Lung microvascular endothelial cell (primary cell): ENCODE measurements at places on chromosomes 2 and 18. TPM values are rescaled to one million over a fixed set of nuclear protein-coding genes. Genes with fewer than 3 reads are reported as not detected.

DNA sequence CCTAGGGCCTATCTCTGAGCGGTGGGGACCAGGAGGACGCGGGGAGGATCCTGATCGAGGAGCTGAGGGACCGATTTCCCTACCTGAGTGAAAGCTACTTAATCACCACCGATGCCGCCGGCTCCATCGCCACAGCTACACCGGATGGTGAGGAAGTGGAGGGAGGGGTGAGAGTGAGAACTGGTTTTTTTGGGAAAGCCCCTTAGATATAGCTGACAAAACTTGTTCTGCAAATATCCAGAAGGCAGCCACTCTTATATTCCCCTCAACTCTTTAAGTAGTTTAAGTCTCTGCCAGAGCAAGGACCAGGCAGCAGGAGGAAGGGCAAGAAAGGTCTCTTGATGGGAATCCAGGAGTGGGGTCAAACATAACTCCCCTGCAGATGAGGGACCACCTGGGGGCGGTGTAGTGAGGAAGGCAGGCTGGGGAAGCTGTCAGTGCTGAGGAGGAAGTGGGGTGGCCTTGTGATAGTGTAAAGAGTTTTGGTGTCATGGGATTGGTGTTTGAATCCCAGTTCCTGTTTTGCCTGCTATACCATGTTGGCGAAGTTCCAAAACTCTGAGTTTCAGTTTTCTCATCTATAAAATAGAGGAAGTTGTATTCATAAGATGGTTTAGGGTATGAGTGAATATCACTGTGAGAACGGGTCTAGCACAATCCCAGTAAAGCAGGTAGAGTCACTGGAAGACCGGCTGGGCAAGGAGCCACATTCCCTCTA is 3.4 kb downstream of the NAGK start:
- DNase-seq = peak; percentile 62

GRCh38 chr2:41395692-41396091 is 652.1 kb upstream of the PKDCC start:
- DNase-seq = no peak

GRCh38 chr18:10726198-10727068 is 200.6 kb downstream of the NAPG start:
- no peak for DNase-seq

DNA sequence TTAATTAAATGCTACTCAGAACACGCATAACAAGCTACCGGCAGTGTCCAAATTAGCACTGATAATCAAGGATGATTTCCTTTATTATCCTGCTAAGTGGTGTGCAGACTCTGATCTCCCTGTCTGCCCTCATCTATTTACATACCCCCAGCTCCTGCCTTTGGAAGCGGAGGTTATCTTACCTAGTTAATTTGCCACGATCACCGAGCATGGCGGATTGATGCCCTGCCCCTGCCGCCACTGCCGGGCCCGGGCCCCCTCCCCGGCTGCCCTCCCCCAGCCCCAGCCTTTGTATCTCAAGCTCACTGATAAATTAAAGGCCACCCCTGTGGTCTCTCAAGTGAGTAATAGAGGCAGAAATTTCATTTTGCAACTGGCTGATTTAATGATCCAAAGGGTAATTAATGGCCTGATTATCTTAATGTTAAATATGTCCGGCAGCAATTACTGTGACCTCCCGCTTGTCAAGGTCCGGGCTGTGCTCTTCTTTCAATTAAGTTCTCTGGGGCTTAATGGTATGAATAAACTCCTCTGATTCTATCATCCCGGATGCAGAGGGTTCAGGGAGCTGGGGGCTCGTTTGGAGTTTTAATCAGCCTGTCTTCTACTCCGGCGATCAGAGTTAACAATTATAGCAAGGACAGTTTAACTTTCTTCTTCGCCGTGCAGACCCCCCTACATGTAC is 113.4 kb downstream of the GBX2 start:
- no peak for DNase-seq

DNA sequence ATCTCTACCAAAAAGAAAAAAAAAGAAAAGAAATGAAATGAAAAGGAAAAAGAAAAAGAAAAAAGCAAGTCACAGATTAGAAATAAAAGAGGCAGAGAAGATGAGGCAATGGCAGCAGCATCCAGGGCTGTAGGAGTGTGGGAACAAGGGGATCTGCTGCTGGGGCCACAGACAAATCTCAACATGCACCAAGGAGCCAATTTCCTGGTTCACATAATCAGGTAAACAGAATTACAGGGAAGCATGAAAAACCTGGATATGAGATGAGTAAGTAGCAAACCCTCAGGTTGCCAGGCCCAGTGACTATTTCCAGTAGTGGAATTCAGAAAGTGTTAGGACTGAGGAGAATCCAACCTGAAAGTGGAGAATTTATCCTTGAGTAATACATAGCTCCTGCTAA is 77.4 kb upstream of the ARHGAP28 start:
- no peak for DNase-seq

DNA sequence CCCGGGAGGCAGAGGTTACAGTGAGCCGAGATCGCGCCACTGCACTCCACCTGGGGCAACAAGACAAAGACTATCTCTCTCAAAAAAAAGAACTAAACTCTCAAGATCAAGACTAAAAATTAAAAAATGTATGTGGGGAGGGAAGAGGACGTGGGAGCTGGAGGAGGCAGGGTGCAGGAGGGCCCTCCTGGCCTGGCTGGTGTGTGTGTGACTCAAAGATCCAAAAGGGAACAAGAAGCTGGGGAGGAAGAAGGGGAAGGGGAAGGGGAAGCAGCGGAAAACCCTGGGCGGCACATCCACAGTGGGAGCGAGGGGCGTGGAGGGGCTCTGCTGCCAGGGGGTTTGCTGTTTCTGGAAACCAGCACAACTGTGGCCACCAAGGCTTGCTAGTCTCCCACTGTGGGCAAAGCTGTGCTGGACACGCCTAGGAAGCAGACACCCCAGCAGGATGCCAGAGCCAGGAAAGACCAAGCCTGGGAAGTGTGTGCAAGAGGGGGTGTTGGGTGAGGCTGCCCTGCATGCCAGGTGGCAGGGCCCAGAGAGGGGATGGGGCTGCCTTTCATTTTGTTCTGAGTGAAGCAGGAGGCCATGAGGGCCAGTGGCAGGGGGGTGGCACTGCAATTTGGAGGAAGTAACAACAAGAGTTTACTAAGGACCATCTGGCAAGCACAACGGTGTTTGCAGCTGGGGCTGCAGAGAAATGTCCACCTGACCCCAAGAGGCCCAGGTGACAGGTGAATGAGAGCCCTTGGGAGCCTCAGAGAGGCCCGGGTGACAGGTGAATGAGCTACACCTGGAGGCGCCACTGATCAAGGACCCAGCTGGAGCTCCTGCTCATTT is 44.5 kb downstream of the ANO7 start:
- DNase-seq = no peak

- no peak for DNase-seq
Measured at GRCh38 chr2:107108556-107108955, 222.6 kb upstream of the ST6GAL2 start.

DNA sequence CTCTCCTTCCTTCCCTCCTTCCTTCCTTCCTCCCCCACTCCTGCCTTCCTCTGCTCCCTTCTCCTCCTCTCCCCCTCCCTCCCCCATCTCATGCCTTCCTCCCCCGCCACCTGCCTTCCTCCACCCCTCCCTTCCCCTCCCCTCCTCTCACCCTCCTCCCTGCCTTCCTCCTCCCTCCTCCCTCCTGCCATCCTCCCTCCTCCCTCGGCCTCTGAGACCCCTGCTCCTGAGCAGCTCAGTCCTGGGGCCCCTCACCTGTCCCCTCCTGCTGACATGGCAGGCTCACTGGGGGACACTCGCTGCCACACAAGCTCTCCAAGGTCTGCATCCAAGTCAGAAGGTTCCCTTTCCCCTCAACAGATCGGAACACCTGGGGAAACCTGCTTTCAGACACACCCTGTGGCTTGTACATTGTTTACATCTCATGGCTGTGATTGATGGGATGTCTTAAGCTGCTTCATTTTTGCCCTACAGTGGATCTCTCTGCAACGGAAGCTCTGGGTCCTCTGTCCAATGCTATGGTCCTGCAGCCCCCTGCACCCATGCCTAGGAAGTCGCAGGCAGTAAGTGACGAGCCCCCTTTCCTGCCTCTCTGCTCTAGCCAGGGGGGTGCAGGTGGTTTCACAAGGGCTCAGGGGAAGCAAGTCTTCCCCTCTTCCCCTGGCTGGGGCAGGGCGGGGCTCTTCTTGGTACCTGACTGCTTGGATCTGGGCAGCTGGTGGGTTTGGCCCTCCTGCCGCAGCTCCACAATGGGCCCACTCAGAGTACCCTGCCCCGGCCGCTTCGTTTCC is 22.9 kb downstream of the ITGB1BP1 start:
- no peak for DNase-seq

DNA sequence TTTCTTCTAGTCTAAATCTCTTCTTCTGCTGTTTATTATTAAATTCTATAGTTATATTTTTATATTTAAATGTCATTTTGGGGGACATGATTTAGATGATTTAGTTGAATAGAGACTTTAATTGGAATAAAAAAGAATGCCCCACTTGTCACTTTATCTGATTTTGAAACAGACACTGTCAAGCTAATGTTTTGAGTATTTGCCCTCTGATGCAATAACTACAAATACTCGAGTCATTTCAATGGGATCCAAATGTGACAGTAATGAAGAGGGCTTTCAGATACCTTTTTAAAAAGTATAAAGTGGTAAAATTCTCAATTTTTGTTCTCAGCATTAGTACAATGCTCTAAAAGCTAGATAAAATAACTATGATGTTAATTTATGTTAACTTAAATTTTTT is 257.3 kb upstream of the SESTD1 start:
- DNase-seq = no peak

DNA sequence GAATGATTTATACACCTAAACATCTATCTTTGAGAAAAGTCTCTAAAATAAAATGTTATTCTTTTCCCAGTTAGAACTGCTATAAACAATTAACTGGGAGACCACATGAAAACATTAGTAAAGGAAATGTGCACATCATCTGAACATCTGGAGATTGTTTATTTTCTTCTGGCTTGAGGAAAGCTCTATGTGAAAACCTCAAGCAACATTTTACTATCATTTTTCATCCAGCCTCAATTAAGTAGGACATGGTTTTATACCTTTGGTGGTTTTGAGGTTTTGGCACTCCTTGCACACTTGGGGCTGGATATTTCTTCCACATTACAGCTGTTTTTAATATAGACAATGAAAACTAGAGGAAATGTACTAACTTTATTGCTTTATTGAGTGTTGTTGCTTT is 609.5 kb upstream of the SLC8A1 start:
- no peak for DNase-seq

DNA sequence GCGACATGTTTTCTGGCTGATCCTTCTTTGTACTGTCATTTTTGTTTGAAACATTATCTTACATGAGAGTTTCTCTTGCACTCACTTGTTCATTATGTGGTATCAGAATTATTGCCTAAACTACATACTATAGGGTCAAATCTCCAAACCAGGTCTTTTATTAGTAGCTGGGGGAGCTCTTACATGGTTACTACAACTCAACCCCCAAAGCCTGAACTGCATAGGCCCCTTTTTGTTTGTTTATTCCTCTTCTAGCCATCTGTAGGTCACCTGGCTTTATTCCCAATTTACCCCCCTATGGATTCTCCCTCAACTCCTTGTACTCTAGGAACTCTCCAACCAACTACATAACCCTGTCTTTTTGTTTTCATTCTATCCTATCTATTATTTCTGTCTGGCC is 46.7 kb downstream of the PUM2 start:
- DNase-seq = no peak

Gene ACADL
- total RNA-seq = not detected in 2 replicates

Gene PDCD1
- total RNA-seq = not detected in 2 replicates

Gene LIMS2
- 3.6 and 5.0 TPM in 2 replicates for total RNA-seq
